ENCODE measurements at places on chromosomes 2 and 18. TPM values are rescaled to one million over a fixed set of nuclear protein-coding genes. Genes with fewer than 3 reads are reported as not detected.

The IL1B gene
- total RNA-seq: not detected

DNA sequence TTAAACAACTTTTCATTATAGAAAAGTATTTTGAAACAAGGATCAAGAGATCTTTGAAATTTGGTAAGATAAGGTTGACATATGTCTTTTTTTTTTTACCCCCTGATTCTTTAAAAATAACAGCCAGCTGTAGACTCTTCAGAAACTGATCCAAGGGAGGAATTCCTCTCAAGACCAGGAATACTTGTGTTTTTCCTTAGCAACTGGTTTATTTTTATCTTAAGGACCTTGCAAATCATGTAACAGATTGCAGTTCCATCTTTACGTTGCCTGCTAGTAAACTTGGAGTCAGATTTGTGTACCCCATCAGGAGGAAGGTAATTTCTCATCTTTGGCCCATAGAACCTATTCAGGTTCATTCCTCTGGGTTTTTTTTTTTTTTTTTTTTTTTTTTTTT is 71.6 kb downstream of the BOLA3 start:
- peaks cover 1% of the 10 kb centered on the region for H3K4me1 ChIP-seq
- peaks cover 14% of the 10 kb centered on the region for H3K36me3 ChIP-seq
- H3K4me3 ChIP-seq: no peak overlapping the region
- no peak for DNase-seq

GRCh38 chr2:96680561-96681141 is 38.1 kb downstream of the FER1L5 start:
- peaks cover 11% of the 10 kb centered on the region for H3K27me3 ChIP-seq
- H3K27ac ChIP-seq: no peak overlapping the region
- H3K4me3 ChIP-seq: no peak overlapping the region
- H3K4me1 ChIP-seq: peaks cover 16% of the 10 kb centered on the region
- no peak for DNase-seq

DNA sequence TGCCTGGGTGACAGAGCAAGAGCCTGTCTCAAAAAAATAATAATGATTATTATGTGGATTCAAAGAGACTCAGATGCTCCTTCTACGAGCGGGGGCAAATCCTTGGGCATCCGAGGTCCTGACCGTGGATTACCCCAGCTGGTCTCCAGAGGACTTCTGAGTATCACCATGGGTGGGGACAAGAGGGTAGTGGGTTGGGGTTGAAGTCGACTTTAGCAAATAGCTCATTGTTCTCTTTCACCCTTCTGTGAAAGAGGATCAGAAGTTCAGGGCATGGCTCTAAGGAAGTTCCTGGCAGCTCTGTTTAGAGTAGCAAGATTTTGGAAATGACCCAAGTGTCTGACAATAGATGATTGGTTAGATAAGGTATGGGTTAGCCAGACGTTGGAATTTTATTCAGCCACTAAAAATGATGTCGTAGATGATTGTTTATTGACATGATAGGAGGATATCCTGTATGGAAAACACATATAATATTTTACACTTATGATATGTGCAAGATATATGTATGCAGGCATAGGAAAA is 59.0 kb upstream of the SPRED2 start:
- no peaks in the 10 kb centered on the region for H3K4me1 ChIP-seq
- peaks cover 12% of the 10 kb centered on the region for H3K27me3 ChIP-seq
- no peaks in the 10 kb centered on the region for H3K36me3 ChIP-seq
- no peak overlapping the region for H3K27ac ChIP-seq

The FRZB gene
- total RNA-seq: 45.5 TPM

DNA sequence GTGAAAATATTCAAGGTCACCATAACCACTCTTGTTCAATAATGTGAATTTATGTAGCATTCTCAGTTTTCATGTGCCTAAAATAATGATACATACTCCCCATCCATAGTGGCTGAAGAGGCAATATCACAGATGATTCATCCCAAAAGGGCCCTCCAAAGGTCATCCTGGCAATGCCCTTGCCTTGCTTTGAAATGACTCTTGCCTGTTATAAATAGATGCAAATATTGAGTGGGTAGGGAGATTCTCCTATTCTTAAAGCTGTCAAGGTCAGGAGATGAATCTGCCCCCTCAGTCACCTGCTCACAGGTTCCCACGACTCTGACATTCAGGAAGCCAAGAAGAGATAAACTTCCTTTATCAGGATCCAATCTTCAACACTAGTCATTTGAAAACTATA is 490.5 kb downstream of the TNS1 start:
- H3K27me3 ChIP-seq: no peaks in the 10 kb centered on the region
- no peak overlapping the region for H3K4me3 ChIP-seq
- H3K36me3 ChIP-seq: no peaks in the 10 kb centered on the region
- no peak for DNase-seq
- H3K27ac ChIP-seq: no peak overlapping the region

DNA sequence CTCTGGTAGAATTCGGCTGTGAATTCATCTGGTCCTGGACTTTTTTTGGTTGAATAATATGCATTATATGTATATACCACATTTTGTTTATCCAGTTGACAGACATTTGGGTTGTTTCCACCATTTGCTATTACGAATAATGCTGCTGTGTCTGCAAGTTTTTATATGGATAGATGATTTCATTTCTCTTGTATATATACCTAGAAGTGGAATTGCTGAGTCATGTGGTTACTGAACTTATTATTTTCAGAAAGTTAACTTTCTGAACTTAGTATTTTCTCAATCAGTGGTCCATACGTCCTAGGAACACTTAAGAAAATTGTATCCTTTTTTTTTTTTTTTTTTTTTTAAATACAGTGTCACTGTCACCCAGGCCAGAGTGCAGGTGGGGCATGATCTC is 63.3 kb downstream of the RIF1 start:
- DNase-seq: no peak
- peaks cover 45% of the 10 kb centered on the region for H3K36me3 ChIP-seq
- H3K4me1 ChIP-seq: no peaks in the 10 kb centered on the region
- no peaks in the 10 kb centered on the region for H3K27me3 ChIP-seq
- H3K4me3 ChIP-seq: no peak overlapping the region

Measured in progenitor cell of endocrine pancreas (in vitro differentiated cells).